ENCODE measurements at places on chromosomes 12 and 14.

- DNase-seq, result no peak
These were observed 700 bp downstream of the SLC35E3 start for GRCh38 chr12:68746572-68747180.

DNA sequence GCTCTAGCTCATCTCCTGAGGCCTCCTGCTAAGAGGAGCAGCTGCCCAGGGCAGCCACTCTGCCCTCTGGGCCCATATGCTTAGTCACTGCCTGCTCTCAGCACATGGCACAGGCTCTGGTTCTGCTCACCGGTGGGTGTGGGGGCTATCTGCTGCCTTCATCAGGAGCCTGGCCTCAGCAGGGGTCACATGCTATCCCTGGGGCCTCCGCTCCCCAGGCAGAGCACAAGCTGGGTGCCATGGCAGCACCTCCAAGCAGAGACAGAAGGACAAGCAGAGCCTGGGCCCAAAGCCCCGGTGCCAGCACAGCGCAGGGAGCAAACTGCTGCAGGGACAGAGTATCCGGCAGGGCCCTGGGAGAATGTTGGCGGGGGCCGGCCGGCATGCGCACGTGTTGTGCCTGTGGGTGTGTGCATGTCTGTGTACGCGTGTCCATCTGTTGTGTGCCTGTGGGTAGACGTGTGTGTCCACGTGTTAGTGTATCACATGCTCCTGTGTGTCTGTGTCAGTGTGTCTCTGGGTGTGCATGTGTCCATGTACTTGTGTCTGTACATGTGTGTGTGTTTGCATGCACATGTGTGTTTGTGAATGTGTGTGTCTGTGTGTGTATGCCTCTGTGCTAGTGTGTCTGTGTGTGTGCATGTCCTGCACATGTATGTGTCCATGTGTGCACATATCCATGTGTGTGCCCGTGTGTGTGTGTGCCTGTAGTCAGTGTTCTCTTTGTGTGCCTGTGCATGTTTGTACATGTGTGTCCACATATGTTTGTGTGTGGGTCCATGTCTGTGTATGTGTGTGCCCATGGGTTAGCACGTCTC is 326.9 kb downstream of the TMEM121 start:
- DNase-seq, result no peak

DNA sequence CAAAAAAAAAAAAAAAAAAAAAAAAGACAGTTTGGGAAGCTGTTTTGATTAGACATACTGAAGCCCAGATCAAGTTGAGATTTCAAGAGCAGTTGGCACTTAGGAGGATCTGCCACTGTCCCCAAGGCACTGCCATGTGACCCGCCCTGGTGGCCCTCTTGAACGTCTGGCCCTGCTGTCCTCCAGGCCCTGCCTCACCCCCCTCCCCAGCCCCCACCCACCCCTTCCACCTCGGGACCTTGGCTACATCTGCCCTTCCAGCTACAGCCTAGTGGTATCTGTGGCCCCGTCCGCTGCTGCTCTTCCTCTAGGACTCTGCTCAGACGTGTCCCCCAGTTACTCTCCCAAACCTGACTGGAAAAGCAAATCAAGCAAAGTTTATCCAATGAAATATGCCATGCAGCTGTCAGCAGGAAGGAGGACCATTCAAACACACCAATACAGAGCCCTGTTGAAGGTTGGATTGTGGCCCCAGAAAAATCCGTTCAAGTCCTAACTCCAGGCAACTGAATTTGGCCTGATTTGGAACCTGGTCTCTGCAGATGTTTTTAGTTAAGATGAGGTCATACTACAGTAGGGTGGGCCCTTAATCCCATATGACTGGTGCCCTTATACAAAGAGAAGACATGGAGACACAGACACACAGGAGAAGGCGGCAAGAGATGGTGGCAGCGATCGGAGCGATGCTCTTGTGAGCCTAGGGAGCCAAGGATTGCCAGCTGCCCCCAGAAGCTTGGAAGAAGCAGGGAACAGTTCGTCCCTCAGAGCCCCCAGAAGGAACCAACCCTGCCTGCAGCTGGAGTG is 17.7 kb downstream of the SLC25A29 start:
- DNase-seq, result no peak

- DNase-seq, result no peak
These were observed 77.8 kb upstream of the CNOT2 start for GRCh38 chr12:70165450-70165849.

GRCh38 chr14:25118671-25119070 is 68.7 kb upstream of the STXBP6 start:
- DNase-seq, result no peak

- no peak for DNase-seq
These were observed 8.1 kb upstream of the CKAP4 start for GRCh38 chr12:106255952-106256351.

Measured in T-cell (primary cell).